ENCODE measurements at places on chromosomes 6 and 20. TPM values are rescaled to one million over a fixed set of nuclear protein-coding genes. Genes with fewer than 3 reads are reported as not detected.
A peak's percentile ranks its signal among the peaks of the same experiment; 100 is the strongest.

Gene ZNF391
- total RNA-seq: 3.3 TPM

- no peak for DNase-seq
These were observed 115.0 kb downstream of the PDSS2 start for GRCh38 chr6:107344383-107344782.

DNA sequence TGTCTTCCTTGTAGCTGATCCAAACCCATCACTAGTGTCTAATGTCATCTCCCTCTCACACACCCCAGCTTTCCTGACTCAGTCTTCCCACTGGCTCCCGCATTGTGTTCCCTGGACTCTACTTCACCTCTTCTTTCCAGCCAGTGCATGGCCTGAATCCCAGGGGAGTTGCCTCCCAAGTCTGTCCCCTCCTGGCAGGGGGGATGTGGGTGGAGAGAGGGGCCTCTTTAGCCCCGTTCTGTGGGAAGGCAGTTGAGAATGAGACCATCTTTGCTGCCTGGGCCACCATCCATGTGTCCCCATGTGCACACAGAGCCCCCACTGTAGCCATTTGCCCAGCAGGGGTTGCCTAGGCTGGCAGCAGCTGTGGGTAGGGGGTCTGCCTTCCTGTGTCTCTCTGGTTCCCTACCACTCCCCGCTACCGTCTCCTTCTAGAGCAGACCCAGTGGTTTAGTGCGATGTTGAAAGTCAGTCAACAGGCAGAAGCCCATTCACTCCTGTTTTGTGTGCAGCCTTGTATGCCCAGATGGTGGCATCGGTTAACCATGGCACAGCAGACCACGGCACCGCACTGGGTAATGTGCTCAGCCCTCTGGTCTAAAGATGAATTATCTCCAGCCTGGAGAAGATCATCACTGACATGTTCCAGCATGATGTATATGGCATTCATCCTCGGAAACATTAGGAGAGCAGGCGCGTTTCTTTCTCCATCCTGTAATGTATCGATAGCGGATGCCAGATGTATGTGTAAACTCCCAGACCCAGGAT, 178.8 kb upstream of the SNX9 start:
- DNase-seq: no peak

Gene NKX2-4
- total RNA-seq: not detected

Gene TGM3
- not detected for total RNA-seq

- DNase-seq: no peak
These were observed 31.3 kb upstream of the ZSCAN23 start for GRCh38 chr6:28474441-28475219.

Gene GFRAL
- total RNA-seq: not detected

Gene C20orf202
- total RNA-seq: not detected

- no peak for DNase-seq
These were observed 80.8 kb downstream of the NINL start for GRCh38 chr20:25504366-25505135.

GRCh38 chr6:34383656-34384320, 8.7 kb downstream of the NUDT3 start:
- DNase-seq: no peak

Gene PSORS1C2
- total RNA-seq: not detected

DNA sequence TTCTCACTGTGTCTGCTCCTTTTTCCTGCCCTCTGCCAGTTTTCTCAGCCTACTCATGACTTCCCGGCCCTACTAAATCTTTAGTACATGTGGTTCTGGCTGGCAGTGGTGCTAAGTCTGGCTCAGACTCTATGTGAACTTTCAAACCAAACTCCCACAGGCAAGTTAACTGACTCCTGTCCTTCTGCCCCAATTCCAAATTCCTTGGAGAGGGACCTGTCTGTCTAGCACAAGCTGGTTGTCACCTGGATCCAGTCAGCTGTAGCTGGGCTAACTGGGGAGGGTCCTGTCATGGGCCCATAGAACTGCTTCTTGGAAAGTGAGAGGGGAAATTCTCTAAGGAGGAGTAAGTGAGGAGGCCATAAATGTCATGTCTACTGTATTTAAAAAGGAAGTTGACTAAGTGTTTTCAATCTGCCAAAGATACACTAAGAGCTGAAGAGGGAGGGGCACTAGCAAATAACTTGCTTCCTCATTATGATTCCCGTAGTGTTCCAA, 240.1 kb downstream of the KCNQ5 start:
- no peak for DNase-seq

Gene TRIM10
- total RNA-seq: not detected

GRCh38 chr6:157631412-157631811, 191.6 kb upstream of the SNX9 start:
- no peak for DNase-seq

Gene MYT1
- not detected for total RNA-seq

DNA sequence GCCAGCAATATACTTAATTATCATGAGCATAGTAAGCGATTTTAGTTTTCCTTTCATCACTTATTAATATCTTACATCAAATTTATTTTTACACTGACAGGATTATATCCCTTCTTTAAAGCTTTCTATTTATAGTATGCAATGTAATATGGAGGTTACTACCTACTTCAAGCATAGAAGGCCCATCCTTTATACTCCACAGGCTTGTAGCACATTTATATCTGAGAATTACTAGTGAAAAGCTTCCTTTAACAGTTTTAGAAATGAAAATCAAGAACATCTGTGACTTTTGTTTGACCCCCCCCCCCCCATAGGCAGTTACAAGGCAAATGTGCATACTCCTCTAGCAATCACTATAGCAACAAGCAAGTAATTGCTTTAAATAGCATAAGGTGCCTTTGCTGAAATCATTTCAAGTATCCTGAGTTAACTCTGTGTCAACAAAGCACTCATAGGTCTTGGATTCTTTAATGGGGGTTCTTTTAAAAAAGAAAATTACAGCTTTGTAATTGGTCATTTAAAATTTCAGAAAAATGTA, 917.7 kb downstream of the PHF3 start:
- no peak for DNase-seq

DNA sequence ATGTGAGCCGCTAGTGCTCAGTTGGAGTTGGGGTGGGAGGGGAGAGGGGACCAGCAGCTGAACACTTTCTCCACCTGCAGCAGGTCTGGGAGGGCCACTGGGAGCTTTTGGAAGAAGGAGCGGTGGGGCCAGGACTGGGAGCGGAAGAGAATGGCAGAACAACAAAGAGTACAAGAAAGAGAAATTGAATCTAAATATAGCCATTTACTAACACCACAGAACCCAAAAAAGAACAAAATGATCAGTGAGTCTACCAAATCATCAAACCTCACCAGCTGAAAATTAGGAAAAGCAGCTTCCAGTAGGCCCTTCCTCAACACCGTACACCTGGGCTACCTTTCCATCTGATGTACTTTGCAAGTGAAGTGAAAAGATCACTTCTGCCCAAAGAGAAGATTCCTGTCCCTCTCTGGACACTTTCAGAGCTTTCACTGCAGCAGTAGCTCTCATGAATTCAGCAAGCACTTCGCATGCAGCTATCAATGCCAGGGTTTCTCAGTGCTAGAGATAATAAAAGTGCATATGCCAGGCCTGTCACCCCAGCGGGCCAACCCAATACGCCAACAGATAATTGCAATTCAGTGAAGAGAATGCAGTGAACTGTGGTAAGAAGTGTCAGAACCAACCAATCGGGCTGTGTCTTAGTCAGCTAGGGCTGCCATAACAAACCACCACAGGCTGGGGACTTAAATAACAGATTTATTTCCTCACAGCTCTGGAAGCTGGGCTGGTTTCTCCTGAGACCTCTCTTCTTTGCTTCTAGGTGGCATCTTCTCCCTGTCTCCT, 597 bp downstream of the LY86 start:
- no peak for DNase-seq

- no peak for DNase-seq
These were observed 28.5 kb downstream of the KDM1B start for GRCh38 chr6:18183766-18184165.

- no peak for DNase-seq
These were observed 251.6 kb downstream of the ERMARD start for GRCh38 chr6:170003027-170003426.

DNA sequence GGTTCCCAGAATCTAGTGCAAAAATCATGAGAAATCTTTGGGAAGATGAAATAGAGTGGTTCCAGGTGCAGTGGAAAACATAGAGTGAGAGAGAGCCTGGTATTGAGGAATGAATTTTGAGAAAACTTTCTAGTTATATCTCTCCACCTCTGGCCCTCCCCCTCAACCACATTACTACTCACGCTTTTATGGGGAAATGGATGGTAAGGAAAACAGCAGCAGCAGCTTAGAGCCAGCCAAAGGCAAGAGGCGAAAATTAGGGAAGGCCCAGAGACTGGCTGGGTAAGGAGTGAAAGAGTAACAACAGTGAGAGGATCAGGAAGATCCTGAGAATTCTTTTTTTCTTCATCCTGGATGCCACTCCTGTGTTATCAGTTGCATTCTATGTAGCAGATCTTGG, 187.9 kb upstream of the ECI2 start:
- no peak for DNase-seq

Gene FAM83D
- total RNA-seq: 1.4 TPM

Gene SLC12A5
- total RNA-seq: not detected

DNA sequence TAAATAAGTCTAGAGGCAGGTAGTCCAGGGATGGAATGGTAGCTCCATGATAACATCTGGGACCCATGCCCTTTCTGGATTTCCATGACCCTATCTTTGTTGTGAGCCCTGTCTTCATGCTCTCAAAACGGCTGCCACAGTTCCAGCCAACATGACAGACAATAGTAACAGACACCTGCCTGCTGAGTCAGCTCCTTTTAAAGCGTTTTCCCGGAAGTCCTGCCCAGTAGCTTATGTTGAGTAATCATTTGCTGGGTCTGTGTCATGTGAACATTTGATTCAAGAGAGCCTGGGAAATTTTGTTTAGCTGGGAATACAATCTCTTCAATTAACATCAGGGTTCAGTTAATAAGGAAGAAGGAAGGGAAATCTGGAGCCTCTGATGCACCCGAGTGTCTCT, 262.2 kb upstream of the SULF2 start:
- no peak for DNase-seq

- no peak for DNase-seq
These were observed 86.1 kb upstream of the SIRPA start for GRCh38 chr20:1809131-1809572.

GRCh38 chr6:5128351-5128750, 43.2 kb downstream of the PPP1R3G start:
- DNase-seq: no peak

- no peak for DNase-seq
These were observed 451.7 kb downstream of the GRIK2 start for GRCh38 chr6:101845172-101845571.

- no peak for DNase-seq
These were observed 34.1 kb upstream of the CD93 start for GRCh38 chr20:23120261-23120660.

Gene TGM2
- 0.50 TPM for total RNA-seq

DNA sequence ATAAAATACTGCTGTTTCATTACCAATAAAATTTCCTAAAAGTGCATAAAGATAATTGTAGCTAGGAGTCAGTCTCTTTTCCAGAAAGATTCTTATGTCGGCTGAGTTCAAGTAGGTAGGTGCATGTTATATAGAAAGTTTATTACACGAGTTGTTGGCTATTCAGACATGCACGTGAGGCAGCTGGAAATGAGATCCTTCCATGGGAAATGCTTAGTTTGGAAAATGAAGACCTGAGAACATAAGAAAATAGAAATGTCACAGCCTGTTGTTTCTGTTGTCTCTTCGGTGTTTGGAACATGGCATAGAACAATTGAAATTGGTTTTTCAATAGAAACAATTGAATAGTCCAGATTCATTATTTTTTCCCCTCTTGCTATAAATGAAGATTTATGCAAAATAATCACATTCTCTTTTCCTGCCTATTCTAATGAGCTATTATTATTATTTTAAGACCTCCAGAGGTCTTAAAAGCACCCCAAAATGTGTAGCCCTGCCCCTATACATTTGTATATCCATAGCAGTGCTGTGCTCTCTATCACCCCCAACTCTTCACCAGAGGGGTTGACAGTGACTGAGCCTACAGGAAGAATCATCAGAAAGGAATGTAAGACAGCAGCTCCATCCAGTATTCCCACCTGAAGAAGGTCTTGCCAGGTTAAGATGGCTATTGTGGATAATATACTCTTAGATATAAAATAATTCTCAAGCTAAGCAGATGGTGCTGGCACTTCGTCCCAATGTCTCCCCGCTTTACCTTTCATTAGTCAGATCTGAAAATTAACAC, 82.2 kb downstream of the ZDHHC14 start:
- no peak for DNase-seq

Gene PPP2R5D
- total RNA-seq: 36.6 TPM

- DNase-seq: no peak
These were observed 34.9 kb downstream of the OSTM1 start for GRCh38 chr6:108039681-108040080.

- peak; percentile 33 for DNase-seq
These were observed 80.3 kb upstream of the CCDC28A start for GRCh38 chr6:138692978-138693909.

DNA sequence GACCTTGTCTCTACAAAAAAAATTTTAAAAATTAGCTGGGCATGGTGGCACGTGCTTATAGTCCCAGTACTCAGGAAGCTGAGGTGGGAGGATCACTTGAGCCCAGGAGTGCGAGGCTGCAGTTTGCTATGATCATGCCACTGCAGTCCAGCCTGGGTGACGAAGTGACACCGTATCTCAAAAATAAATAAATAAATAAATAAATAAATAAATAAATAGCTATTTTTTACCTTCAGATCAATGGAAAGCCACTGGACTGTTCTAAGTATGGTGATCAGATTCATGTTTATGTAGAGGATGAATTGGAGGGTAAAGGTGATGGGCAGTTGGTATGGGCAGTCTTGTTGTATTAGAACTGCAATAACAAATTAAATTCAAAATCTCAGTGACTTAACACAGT, 24.0 kb downstream of the DSTN start:
- no peak for DNase-seq

Gene SMIM8
- 11.1 TPM for total RNA-seq

DNA sequence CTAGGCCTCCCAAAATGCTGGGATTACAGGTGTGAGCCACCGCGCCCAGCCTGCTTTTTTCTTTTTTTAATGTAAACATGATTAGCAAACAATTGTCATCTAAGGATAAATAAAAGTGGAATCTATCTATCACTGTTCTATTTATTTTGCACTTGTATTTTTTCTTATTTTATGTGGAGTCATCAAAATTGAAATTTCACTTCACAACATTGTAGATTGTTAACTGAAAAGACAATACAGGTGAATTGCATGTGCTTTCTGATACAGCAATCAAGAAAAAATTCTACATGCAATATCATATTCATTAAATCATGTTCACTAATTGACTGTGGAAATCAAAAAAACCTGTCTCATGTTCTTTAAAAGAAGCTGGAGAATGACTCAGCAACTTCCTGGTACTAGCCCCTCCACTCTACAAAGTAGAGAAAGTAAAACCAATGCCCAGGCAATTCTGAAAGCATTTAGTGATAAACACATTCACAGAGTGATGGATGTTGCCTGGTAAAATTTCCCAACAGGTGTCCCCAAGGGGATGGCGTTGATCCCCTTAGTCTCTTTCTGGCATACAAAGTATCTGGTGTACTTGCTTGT, 10.7 kb upstream of the RFX6 start:
- DNase-seq: no peak

GRCh38 chr6:79423216-79423615, 114.0 kb downstream of the LCA5 start:
- DNase-seq: no peak

Gene TM9SF4
- total RNA-seq: 36.4 TPM

Gene CLPSL2
- not detected for total RNA-seq

Gene KPNA5
- 60.7 TPM for total RNA-seq

Measured in CD4-positive, alpha-beta memory T cell (primary cell).